ENCODE measurements at places on chromosomes 7 and 10.

GRCh38 chr10:7891634-7892033 is 73.3 kb downstream of the TAF3 start:
- no peak for DNase-seq

- no peak for DNase-seq
These were observed 5.4 kb downstream of the SFR1 start for GRCh38 chr10:104127411-104127810.

- DNase-seq = no peak
These were observed 47.4 kb downstream of the ORC5 start for GRCh38 chr7:104160375-104160774.

DNA sequence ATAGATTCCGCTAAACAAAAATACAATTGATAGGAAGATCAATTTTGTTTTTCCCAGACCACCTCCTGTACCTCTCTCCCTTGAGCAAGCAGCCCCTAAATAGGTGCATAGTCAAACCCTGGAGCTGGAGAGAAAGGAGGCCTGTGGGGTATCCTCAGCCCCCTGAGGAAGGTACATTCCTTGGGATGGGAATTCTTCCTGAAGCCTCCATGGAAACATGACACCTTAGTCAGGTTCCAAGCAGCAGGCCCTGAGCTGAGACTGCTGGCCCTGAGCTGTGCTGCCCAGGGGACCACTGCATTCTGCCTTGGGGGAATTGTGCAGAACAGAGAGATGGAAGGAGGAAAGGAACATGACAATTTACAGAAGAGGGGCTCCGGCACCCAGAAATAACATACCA is 7.4 kb downstream of the HNRNPF start:
- no peak for DNase-seq

DNA sequence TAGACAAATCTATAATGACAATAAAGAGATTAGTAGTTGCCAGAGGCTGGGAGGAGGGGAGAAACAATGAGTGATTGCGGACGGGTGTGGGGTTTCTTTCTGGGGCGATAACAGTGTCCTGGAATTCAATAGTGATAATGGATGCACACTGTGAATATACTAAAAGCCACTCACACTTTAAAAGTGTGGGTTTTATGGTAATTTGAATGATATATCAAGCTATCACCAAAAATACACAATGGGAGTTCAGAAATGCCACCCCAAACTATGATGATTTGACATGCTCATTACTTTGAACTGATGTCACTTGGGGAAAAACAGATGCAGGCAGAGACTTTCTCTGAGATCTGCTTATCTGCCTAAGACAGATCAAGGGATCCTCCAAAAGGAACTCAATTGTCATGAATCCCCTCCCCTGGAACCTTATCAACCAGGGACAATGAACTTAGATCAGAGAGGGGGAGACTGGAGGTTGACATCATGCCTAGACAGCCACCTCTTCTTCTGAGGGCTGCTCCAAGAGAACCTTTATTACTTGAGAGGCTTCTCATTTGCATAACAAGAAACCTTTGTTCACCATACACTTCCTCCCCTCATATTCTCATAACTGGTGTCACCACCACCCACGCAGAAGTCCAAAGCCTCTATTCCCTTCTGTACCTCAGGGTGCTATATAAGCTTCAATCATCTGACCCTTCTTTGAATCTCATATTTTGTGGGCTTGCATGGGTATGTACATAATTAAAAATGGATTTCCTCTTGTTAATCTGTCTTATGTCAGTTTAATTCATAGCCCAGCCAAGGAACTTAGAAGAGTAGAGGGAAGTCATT is 14.8 kb upstream of the ZC3HAV1 start:
- DNase-seq = no peak

- no peak for DNase-seq
These were observed 9.1 kb downstream of the SDHAF3 start for GRCh38 chr7:97126483-97127171.

GRCh38 chr10:100875484-100876166 is 37.1 kb upstream of the SLF2 start:
- no peak for DNase-seq

- no peak for DNase-seq
These were observed 899 bp downstream of the PUS7 start for GRCh38 chr7:105521027-105521716.

- DNase-seq = no peak
These were observed 115.1 kb downstream of the PRKCQ start for GRCh38 chr10:6464862-6465430.

DNA sequence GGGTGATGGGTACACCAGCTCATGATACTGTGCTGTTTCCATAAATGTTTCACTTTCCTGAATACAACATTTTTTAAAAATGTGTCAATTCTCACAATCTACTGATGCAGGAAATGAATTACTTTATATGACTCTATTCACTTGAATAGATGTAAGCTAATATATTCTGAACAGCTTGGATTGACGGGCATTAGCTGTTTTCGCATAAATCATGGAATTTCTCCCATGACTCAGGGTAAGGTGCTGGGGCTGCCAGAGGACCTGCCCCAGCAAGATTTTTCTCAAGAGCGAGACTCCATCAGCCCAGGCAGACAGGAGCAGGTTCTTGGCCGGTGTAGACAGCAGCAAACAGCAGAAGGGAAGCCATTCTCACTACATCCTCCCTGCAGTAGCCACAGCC is 107.1 kb downstream of the PFKFB3 start:
- DNase-seq = no peak

DNA sequence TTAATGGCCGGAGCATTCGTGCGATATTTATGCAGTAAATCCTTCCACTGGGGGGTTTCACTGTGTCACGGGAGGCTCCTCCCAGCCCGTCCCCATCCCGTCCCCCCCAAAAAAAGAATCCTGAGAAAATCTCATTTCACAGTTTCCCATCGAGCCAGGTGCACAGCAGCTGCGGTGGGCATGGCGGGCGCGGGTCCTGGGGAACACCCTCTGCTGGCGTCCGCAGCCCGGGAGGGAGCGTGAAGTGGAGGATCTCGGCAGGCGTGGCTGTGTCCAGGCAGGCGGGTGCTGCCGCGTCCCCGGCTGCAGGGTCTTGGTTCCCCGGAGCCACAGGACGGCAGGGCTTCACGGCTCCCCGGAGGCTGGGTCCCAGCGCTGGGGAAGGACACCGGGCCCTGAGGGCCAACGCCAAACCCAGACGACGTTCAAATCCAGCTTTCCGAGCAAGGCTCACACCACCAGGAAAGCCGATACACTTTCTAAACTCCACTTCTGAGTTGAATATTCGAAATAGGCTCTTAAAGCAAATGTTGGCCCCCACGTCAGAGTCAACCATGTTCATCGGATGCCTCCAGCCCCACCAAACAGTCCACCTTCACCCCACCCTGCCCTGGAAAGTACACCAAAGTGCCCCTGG is 55.7 kb downstream of the PDGFA start:
- DNase-seq = no peak

DNA sequence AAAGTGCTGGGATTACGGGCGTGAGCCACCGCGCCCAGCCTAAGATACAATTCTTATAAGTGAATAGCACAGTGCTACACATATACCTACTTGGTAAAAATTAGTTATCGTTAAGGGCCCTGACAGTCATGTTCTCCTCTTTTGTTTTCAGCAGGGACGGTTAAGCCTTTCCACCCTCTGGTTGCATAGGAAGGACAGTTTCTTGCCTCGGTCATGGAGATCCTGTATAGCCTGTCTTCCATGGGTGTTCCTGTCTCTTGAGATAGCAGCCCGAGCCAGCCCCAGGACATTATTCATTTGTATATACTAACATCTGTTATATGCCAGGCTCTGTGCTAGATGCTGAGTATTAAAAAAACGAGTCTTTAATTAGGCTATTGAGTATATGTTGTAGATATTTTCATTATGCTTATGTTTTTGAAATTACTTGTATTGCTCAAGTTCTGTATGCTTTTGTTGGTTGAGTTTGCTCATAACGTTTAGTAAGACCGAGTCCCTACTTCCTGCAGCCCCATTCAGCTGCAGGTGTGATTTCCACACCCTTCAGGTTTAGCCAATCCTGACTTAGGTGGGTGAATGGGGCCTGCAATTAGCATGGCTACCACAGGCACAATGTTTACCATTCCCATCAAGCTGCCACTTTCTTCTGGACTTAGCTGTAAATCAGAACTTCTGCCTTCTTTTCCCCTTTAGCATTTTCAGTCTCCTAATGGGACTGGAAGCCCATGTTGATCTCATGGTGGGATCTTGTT is 24.8 kb downstream of the CCSER2 start:
- no peak for DNase-seq

GRCh38 chr10:112904000-112904399 is 46.0 kb upstream of the TCF7L2 start:
- no peak for DNase-seq

GRCh38 chr10:26385443-26385842 is 52.7 kb upstream of the APBB1IP start:
- DNase-seq = no peak

GRCh38 chr7:123645516-123645915 is 10.2 kb upstream of the LMOD2 start:
- DNase-seq = no peak

DNA sequence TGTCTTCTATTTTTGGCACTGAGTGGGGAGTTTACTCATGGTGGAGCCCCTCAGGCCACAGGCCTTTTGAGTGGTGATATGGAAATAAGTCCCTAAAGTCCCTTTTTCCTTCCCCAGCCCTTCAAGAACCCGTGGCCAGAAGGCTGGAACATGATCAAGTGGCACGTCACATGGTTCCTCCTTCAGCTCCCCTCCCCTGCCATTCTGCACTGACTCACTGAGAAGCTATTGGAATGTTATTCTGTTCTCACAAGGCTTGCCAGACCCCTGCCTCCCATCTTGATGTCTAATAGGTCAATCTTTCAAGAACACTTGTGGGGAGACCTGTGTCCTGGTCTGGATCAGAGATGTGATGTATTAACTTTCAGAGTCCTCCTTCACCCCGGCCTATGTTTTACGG is 279.8 kb downstream of the SEC23IP start:
- DNase-seq = no peak

- no peak for DNase-seq
These were observed 144.2 kb upstream of the TNRC18 start for GRCh38 chr7:5567790-5568189.

DNA sequence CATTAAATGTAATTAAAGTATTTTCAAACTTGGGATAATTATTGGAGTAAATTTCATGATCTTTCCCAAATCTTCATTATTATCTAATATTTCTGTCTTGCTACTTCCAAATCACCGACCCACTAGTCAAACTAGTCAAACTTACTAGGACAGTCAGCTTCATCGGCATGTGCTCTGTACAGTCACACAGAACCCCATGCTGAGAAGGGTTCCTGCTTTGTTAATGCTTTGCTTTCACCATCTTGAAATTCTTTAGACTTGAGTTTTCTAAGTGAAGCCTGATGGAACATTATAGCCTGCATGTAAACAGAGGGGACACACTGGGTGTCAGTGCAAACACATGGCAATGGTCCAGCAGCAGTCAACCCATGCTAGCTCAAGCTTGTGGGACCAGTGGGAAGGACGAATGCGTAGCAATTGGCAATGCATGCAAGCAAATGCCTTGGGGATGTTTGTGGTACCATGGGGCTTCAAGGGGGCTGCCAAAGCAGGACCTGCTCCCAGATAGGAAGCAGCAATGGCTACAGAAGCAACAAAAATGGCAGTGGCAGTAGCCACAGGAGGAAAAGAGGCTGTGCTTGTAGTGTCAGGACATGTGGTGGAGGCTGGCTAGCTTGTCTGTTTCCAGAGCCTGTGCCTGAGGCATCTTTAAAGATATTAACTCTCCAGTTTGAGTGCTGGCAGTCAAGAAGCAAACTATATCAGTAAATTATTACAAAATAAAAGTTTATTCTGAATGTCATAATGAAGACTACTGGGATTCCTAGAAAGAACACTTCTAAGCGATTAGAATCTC is 441.1 kb upstream of the SEMA3D start:
- no peak for DNase-seq

GRCh38 chr10:62424026-62424425 is 49.9 kb downstream of the ZNF365 start:
- DNase-seq = no peak

DNA sequence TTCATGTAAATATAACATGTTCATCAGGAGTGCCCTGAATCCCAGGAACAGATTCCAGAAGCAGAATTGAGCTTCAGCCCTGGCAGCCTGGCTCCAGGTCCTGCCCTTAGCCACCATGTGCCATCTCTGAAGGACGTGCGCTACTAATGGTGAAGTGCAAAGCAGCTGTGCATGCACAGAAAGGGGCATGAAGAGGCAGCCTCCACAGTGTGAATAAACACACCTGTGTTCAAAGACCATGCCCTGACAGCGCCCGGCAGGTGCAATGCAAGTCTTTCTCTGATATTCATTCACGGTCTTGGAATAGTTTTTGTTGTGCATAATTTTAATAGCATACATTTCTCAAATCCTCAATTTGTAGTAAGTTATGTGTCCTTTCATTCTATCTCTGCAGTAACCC is 250.4 kb upstream of the TCERG1L start:
- no peak for DNase-seq

- DNase-seq = no peak
These were observed 353.0 kb downstream of the ANKRD30A start for GRCh38 chr10:37478381-37478780.

- DNase-seq = no peak
These were observed 129.8 kb upstream of the FAM20C start for GRCh38 chr7:62361-63116.

GRCh38 chr7:132752431-132752830 is 176.2 kb upstream of the PLXNA4 start:
- DNase-seq = no peak

- no peak for DNase-seq
These were observed 146.4 kb downstream of the ZNF248 start for GRCh38 chr10:37710831-37711616.

DNA sequence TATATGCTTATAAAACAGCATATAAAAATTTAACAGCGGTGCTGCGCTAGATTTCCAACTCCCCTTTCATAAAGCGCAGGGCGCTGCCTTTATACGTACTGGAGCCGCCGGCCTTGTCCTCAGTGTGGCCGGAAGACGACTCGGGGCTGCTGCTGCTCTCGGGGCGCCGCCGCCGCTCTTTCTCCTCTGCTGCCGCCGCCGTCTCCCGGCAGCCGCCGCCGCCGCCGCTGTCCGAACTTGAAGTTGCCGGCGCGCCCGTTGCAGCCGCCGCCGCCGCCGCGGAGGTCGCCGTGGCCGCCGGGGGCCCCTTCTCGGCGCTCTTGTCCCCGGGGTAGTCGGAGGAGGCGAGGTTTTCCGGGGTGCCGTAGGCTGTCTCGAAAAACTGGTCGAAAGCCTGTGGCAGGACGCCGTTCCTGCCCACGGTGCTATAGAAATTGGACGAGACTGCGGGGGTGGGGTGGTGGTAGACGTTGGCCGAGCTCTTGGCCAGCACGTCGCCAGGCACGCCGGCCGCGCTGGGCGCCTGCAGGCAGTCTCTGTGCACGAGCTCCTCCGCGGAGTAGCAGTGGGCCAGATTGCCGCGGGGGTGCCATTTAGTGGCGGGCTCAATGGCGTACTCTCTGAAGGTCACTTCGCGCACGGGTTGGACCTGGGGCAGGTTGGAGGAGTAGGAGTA is 557 bp downstream of the HOXA11 start:
- DNase-seq = no peak

GRCh38 chr7:44383566-44383965 is 58.2 kb upstream of the CAMK2B start:
- no peak for DNase-seq

- no peak for DNase-seq
These were observed 34.7 kb downstream of the WAPL start for GRCh38 chr10:86486856-86487255.

Measured in effector CD8-positive, alpha-beta T cell (primary cell).